IMR-90 (cell line): ENCODE measurements at places on chromosomes 11 and 22. TPM values are rescaled to one million over a fixed set of nuclear protein-coding genes. Genes with fewer than 3 reads are reported as not detected.

GRCh38 chr11:46663277-46663940 lies 37.0 kb downstream of the ARHGAP1 start:
- DNase-seq = peak; percentile 30

- no peak for DNase-seq
Observed at GRCh38 chr11:107547961-107548360, 17.6 kb downstream of the ALKBH8 start.

DNA sequence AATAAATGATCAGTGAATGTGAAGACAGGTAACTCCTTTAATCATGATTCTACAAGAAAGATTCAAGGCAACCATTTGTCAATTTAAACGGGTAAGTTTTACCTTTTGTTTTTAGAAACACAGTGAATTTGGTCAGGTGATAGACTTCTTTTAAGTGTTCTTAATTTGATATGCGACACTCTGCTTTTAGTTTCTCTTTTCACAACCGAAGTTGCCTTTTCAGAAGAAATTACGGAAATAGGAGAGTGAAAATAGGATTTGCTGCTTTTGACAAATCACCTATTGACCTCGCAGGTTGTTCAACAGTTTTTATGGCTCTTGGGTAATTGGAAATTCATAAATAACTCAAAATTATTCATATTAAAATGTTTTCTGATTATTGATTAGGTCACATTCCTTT lies 142.1 kb downstream of the CNTN5 start:
- no peak for DNase-seq

GRCh38 chr11:66339686-66340483 lies 3.7 kb upstream of the RIN1 start:
- no peak for DNase-seq

DNA sequence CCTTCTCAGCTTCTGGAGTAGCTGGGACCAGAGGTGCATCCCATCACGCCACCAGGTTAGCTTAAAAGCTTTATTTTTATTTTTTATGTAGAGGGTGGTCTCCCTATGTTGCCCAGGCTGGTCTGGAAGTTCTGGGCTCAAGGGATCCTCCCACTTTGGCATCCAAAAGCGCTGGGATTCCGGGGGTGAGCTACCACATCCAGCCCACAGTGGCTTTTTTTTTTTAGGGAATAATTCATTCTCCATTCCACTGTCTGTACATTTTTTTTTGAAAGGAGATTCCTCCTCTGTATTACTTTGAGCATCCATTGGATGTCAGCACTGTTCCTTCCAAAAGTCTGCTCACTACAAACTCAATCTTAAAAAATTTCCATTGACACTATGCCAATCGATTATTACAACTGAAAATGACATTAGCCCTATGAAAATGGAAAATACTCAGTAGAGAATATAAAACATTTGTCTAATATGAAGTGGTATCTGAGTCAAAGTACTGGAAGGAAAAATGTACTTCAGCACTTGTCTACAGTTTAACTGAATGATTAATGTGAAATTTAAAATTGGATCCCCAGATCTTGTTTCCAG lies 1.3 kb upstream of the LPXN start:
- peak; percentile 66 for DNase-seq

GRCh38 chr11:44734843-44735381 lies 8.2 kb downstream of the TSPAN18 start:
- no peak for DNase-seq

GRCh38 chr11:11857769-11858168 lies 16.0 kb downstream of the USP47 start:
- no peak for DNase-seq

The NECTIN1 gene
- 3.0 and 4.2 TPM in 2 replicates for polyA plus RNA-seq

The GP1BB gene
- polyA plus RNA-seq = 1.5 and 4.6 TPM in 2 replicates

The PVALB gene
- polyA plus RNA-seq = not detected in 2 replicates

The BBOX1 gene
- polyA plus RNA-seq = not detected in 2 replicates

The PATE2 gene
- not detected in 2 replicates for polyA plus RNA-seq

The CASP4 gene
- 73.0 and 82.5 TPM in 2 replicates for polyA plus RNA-seq

The ATF4 gene
- polyA plus RNA-seq = 662 and 949 TPM in 2 replicates

The EIF4ENIF1 gene
- 16.0 and 17.2 TPM in 2 replicates for polyA plus RNA-seq

The PRRG4 gene
- polyA plus RNA-seq = not detected in 2 replicates

The SLC22A8 gene
- not detected in 2 replicates for polyA plus RNA-seq
